Smooth muscle cell of bladder (primary cell): ENCODE measurements at places on chromosomes 3 and 15. TPM values are rescaled to one million over a fixed set of nuclear protein-coding genes. Genes with fewer than 3 reads are reported as not detected.

The SNX4 gene
- 26.9 and 29.6 TPM in 2 replicates for total RNA-seq

The SCAANT1 gene
- not detected in 2 replicates for total RNA-seq

The SMAD6 gene
- total RNA-seq, result 15.5 and 31.3 TPM in 2 replicates

The IQCF5 gene
- not detected in 2 replicates for total RNA-seq

The RPL39L gene
- 12.2 and 15.6 TPM in 2 replicates for total RNA-seq

The SLC9C1 gene
- 0.14 and 0.18 TPM in 2 replicates for total RNA-seq

The TBL1XR1 gene
- total RNA-seq, result 253 and 387 TPM in 2 replicates
